ENCODE measurements at places on chromosomes 7 and 10. TPM values are rescaled to one million over a fixed set of nuclear protein-coding genes. Genes with fewer than 3 reads are reported as not detected.

FAM3C gene
- 23.3 TPM for total RNA-seq

C10orf88 gene
- total RNA-seq, result 5.9 TPM

HMX2 gene
- total RNA-seq, result not detected

PDSS1 gene
- 2.5 TPM for total RNA-seq

OR13A1 gene
- not detected for total RNA-seq

ASB10 gene
- total RNA-seq, result not detected

GOLGA7B gene
- total RNA-seq, result 0.58 TPM

LRMDA gene
- 1.3 TPM for total RNA-seq

ACSM6 gene
- total RNA-seq, result not detected

MBLAC1 gene
- total RNA-seq, result 1.3 TPM

DNA sequence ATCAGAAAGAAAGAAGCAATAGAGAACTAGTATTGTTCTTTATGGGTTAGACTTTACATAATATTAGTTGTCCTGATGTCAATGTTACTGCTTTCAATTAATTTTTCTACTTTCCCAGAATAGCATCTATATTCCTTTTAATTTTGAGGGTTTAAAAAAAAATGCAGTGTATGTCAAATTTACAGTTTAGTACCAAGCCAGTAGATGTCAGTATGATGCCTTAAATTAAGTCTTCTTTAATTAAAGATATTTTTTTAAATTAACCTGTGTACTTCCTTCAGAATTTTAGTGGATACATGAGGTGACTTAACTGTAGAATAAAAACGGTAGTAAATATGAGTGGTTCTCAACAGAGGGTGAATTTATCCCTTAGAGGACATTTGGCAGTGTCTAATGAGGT is 35.2 kb upstream of the STOX1 start:
- H3K4me3 ChIP-seq, result no peak overlapping the region
- H3K4me1 ChIP-seq, result no peaks in the 10 kb centered on the region
- no peak for DNase-seq

DNA sequence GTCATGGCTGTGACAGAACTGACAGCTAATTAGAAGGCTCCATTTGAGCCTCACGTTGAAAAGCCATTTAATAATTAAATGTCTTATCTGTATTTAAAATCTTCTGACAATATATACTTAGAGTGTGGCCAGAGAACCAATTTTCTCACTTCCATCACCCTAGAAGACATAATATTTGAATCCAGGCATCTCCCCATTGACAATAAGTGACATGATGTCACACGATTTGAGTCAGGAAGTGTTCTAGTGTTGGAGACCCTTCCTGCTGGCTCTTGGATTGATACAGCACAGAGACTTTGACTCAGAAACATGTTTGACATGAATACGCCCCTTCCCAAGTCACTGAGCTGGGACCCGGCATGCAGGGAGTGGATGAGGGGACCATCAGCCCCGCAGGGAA is 85.9 kb downstream of the SLIT1 start:
- H3K36me3 ChIP-seq, result no peaks in the 10 kb centered on the region
- H3K27me3 ChIP-seq, result no peaks in the 10 kb centered on the region
- DNase-seq, result no peak
- peaks cover 21% of the 10 kb centered on the region for H3K4me1 ChIP-seq
- H3K4me3 ChIP-seq, result no peak overlapping the region
- no peak overlapping the region for H3K27ac ChIP-seq

GRCh38 chr7:5615190-5616070 is 166.0 kb downstream of the RNF216 start:
- no peak for DNase-seq
- H3K27me3 ChIP-seq, result no peaks in the 10 kb centered on the region
- no peak overlapping the region for H3K4me3 ChIP-seq

- no peak overlapping the region for H3K27ac ChIP-seq
- no peak for DNase-seq
- no peaks in the 10 kb centered on the region for H3K36me3 ChIP-seq
Observed at GRCh38 chr7:120043250-120043649, 229.7 kb upstream of the KCND2 start.

GRCh38 chr7:16841681-16842080 is 36.9 kb upstream of the AGR2 start:
- no peaks in the 10 kb centered on the region for H3K27me3 ChIP-seq
- no peaks in the 10 kb centered on the region for H3K36me3 ChIP-seq
- H3K4me1 ChIP-seq, result no peaks in the 10 kb centered on the region
- no peak for DNase-seq

DNA sequence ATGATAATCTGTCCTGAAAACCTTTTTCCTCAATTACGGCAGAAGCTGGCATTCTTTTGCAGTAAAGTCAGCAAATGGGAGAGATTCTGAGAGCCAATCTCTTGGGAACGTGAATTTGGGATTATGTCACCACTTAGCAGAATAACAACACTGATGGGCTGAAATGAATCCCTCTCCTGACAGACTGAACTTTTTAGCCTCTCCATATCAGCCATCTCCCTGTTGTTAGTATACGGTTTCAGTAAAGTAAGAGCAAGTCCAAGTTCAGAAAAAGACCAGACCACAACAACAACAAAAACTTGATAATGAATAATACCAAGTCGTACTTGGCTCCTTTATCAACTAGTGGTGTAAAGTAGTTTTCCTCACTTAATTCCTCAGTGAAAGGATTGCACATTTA is 1048.8 kb downstream of the GATA3 start:
- no peak for DNase-seq
- H3K4me3 ChIP-seq, result no peak overlapping the region
- H3K27ac ChIP-seq, result no peak overlapping the region

DNA sequence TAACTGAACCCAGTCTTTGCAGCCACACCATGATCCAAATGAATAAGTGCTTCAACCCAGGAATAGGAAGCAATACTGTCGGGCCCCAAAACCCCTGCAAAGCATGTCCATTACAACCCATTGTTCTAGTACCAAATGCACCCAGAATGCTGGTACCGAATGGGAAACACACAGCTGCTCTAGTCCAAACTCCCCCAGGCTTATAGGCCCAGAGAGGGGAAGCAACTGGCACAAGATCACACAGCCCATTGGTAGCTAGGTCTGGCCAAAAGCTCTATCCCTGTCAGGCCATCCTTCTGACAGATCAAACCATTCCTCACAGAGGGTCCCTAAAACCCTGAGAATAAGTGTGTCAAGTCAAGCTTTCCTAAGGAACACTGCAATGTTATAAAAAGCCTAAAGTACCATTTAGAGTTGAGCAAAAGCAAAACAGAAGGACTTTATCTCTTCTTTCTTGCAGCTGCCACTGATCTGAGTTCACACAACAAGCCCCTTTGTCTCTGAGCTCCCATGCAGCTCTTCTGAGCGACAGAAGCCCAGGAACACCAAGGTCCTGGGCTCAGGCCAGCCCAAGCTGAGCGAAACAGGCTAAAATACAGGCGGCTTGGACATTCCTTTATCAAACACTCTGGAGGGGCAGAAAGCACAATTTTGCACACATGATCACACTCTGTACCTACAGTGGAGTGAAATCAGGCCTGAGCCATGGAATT is 116.7 kb downstream of the SGMS1 start:
- H3K27me3 ChIP-seq, result no peaks in the 10 kb centered on the region
- H3K4me3 ChIP-seq, result no peak overlapping the region
- H3K36me3 ChIP-seq, result no peaks in the 10 kb centered on the region
- peak; percentile 52 for DNase-seq
- H3K27ac ChIP-seq, result no peak overlapping the region

DNA sequence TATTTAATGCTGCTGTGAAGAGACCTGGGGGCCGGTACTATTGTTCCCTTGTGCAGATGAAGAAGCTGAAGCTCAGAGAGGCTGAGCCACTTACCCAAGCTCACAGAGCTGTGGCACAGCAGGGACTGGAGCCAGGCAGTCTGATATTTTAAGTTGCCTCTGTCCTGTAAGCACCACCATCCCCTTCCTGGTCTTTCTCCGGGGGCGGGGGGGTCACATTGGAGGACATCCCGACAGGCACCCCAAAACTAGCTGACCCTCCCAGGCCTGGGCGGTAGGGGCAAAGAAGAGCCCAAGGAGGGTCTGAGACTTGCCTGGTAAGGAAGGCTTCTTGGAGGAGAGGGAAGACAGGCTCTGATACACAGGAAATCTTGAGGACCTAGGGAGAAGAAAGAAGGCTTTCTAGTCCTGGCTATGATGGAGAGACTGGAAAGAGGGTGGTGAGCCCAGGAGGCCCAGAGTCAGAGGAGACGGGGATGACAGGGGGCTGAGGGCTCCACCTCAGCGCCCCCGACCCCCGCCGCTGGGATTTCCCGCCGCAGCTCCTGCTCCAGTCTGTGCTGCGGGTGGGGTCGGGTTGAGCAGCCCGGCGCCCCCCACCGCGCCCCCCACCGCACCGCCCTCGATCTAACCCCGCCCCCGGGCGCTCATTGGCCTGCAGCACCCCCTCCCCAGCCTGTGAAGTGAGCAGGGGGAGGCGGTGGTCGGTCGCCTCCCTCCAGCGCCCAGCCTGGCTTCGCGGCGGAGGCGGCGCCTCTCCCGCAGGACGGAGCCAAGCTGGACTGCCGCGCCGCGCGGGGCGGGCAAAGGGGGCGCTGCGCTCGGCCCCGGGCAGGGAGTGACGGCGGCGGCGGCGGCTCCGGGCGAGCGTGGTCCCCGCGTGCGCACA is at the start of gene ADCYAP1R1:
TSS of gene ADCYAP1R1 (plus strand) at position 711 of the 889 bp plus-strand sequence. CDS start 10,957 bp downstream, outside the sequence.
- peaks cover 12% of the 10 kb centered on the region for H3K27me3 ChIP-seq
- DNase-seq, result peak; percentile 88
- H3K36me3 ChIP-seq, result no peaks in the 10 kb centered on the region
- H3K4me3 ChIP-seq, result peak within 1 kb of the TSS; percentile 39
- peak within 1 kb of the TSS; percentile 22 for H3K27ac ChIP-seq

- H3K4me3 ChIP-seq, result no peak overlapping the region
- no peaks in the 10 kb centered on the region for H3K36me3 ChIP-seq
- DNase-seq, result no peak
- no peak overlapping the region for H3K27ac ChIP-seq
- no peaks in the 10 kb centered on the region for H3K4me1 ChIP-seq
- no peaks in the 10 kb centered on the region for H3K27me3 ChIP-seq
Observed at GRCh38 chr7:30970594-30971094, 6.9 kb downstream of the GHRHR start.

DNA sequence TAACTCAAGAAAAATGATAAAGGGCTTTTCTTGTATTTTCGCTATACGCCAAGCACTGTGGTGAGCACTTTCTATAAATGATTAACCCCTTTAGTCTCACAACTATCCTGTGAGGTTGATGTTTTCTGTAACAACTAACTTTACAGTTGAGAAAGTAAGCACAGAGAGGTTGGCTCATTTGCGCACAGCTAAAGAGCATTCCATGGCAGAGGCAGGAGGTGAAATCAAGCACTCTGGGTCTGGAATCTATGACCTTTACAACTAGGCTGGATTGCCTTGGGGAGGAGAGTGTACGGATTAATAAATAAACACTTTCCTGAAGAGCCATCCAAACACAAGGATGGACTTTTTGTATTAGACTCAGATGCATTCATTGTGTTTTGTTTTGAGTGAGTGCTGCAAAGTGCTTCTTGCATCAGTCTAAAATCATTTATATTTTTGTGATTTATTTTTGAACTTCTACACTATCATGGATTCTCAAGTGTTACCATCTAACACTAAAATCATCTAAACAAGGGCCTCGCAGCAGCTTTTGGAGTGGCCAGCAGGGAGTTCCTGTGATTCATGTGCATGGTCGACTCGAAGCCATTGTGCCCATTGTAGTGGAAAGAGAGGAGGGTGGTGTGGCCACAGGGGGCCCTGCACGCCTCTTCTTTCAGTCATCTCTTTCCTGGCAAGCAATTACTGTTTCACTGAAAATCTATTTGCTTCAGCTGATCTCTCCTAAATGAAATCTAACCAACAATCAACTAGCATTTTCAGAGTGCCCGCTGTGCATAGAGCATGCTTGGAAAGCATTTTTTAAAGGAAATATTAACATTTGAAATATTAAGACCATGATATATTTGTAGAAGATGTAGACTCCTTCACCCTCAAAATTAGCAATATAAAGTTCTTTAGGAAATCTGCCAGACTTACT is 633.4 kb upstream of the COBL start:
- no peak overlapping the region for H3K27ac ChIP-seq
- H3K27me3 ChIP-seq, result no peaks in the 10 kb centered on the region
- no peak for DNase-seq
- no peaks in the 10 kb centered on the region for H3K36me3 ChIP-seq

GRCh38 chr10:122780391-122780790 is 65.3 kb downstream of the CUZD1 start:
- H3K36me3 ChIP-seq, result no peaks in the 10 kb centered on the region
- no peaks in the 10 kb centered on the region for H3K4me1 ChIP-seq
- no peak overlapping the region for H3K4me3 ChIP-seq
- no peak overlapping the region for H3K27ac ChIP-seq
- no peaks in the 10 kb centered on the region for H3K27me3 ChIP-seq

- no peak overlapping the region for H3K27ac ChIP-seq
- no peaks in the 10 kb centered on the region for H3K36me3 ChIP-seq
- no peaks in the 10 kb centered on the region for H3K27me3 ChIP-seq
- H3K4me1 ChIP-seq, result no peaks in the 10 kb centered on the region
- DNase-seq, result no peak
Observed at GRCh38 chr7:148925836-148926235, 41.7 kb upstream of the EZH2 start.
